ENCODE measurements at places on chromosomes 3 and 15. TPM values are rescaled to one million over a fixed set of nuclear protein-coding genes. Genes with fewer than 3 reads are reported as not detected.

DNA sequence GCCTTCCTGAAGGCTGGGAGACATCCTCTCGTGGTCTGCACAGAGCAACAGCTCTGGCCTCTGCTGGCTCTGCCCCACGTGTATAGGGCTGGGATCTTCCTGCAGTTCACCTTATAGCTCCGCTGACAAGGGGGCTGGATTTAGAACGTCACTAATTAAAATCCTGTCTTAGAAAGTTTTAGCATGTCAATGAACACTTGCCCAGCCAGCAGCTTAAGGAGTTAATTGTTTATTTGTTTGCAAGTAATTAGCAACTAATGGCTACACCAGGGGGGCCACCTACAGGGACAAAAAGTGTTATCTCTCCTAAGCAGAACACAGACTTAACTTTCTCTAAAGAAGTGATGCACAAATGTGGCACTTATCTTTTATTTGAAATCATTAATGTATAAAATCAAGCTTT is at the start of gene HESX1:
Gene HESX1 (minus strand): TSS at position 84 of the 403 bp plus-strand sequence. CDS start 60 bp downstream, at position 24.
- DNase-seq: no peak

The ADAMTSL3 gene
- total RNA-seq: under 0.01 TPM

The ZNF385D gene
- 0.64 TPM for total RNA-seq

- DNase-seq: no peak
Measured at GRCh38 chr3:12729051-12729651, 29.9 kb downstream of the TMEM40 start.

- DNase-seq: no peak
Measured at GRCh38 chr15:89784686-89784960, 8.5 kb downstream of the MESP2 start.

DNA sequence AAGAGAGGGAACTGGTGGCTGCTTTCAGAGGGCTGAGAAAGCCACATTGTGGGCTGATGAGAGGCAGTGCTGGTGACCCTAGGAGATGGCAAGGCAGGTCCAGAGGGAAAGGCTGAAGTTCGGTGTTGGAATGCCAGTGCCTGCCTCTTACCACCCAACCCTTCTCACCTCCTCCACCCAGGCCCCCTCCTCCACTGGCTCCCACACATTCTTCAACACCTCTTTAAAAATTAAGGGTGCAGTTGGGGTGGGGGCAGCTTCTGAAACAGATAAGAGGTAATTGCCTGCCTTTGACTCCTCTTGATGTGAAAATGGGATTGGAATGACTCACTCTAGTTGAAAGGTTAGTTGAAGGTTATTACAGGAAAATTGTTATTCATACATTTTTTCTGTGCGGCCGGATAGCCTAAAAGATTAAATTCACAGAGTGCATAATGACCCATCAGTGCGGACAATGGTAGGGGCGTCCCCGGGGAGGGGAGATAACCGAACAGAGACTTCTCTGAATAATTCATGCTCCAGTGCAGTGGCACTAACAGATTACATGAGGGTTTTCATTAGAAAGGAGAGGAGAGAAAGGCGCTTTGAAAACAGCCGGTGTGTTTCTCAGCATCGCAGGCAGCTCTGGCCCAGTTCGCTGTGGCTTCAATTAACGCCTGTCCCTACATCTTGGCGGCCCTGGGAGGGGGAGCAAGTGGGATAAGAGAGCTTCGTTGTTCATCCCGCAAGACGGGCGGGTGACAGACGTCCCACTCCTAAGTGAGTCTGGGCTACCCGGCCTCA is 212.4 kb downstream of the TLE3 start:
- no peak for DNase-seq

- DNase-seq: no peak
Measured at GRCh38 chr15:92195241-92195640, 198.4 kb upstream of the ST8SIA2 start.

GRCh38 chr3:14701676-14702075 is 26.7 kb downstream of the C3orf20 start:
- DNase-seq: no peak

The NR2F2 gene
- total RNA-seq: 73.1 TPM

DNA sequence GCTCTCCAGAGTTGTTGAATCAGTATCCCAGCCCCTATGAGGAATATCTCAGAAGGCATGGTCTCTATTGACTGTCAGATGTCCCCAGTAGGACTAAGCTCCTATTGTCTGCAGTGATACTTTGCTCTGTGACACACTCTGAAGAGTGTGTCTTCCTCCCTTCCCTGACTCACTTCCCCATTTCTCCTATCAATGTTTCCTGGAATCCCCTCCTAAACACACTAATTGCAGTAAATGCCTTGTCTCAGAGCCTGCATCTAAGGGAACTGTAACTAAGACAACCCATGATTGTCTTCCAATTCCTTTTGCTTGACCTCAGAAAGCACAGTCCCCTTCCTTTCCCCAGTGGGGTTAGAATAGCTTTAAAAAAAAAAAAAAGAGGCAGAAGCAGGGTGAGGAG is 397.3 kb upstream of the PROK2 start:
- no peak for DNase-seq

DNA sequence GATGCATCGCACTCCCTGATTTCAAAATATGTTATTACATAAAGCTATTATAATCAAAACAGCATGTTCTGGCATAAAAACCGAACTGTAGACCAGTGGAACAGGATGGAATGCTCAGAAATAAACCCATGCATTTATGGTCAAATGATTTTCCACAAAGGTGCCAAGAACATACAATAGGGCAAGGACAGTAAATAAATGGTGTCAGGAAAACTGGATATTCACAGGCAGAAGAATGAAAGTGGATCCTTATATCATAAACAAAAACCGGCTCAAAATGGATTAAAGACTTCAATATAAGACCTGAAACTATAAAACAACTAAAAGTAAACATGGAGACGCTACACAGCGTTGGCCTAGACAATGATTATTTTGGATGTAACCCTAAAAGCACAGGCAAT is 22.6 kb downstream of the USP50 start:
- peak; percentile 22 for DNase-seq

GRCh38 chr15:85789496-85789875 is 5.2 kb downstream of the KLHL25 start:
- DNase-seq: no peak

DNA sequence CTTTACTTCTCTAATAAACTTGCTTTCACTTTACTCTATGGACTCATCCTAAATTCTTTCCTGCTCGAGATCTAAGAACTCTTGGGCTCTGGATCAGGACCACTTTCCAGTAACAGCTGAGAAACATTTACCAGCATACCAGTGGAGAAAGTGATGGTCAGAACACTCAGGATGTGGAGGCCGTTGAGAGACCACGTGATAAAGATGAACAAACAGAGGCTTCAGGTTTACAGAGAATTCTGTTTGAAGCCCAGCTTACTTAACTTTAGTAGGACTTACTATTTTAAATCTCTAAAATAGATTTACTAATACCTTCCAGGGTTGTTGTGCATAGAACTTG is 57.0 kb downstream of the FRMD4B start:
- DNase-seq: no peak
